ENCODE measurements at places on chromosomes 3 and 15.

DNA sequence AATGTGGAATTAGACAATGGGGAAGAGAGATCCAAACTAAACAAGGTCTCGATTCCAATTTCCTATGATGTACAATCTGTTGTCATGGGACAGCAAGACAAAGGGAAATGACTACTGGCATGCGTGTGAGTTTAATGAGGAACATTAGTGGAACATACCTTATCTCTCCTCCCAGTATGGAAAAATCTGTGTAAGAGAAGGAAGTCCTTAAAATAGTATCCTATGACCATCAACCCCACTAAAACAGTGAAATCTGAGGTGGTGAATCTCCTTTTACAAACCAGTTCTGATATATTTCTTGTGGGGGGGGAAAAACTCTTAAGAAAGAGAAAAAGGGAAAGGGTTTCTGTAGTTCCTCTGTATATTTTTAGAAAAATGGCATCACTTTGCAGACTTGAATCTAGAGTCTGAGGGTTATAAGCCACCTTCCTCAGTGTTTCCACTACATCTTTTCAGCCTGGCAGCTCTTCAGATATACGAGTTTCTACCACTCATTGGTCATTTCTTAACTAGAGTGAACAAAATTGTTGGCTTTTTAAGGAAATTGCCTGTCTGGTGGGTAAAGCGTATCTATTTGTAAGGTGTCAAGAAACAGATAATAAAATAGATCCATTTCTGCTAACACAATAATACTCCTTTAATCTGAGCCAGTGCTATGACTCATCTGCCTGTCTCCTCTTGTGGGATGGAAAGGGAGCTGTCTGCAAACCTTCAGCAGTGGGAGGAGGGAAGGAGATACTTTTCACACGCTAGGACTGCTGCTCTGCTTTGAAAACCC, 3.0 kb upstream of the TNFAIP8L3 start:
- DNase-seq, result no peak

- DNase-seq, result peak; percentile 40
Measured at GRCh38 chr15:60397772-60398445, at the start of gene ANXA2. Gene ANXA2 (minus strand): TSS chr15:60397986. CDS start chr15:60386075, 11,911 bp downstream.

DNA sequence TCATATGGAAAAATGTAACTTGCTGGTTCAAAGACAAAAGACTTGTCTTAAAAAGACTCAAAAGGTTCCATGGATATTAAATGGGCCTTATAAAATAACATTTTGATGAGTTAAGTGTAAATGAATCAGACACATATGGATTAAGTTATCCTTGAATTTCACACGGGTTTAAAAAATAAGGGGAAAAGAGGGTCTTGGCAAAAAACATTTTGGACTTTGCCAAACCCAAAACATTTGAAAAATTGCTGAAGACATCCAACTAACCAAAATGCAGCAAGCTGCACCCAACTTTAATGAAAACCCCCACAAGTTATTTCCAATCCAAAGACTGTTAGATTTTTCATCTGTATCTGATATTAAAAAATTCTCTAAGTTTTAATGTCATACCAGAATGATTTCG, 200.7 kb downstream of the MEIS2 start:
- DNase-seq, result no peak

- peak; percentile 66 for DNase-seq
Measured at GRCh38 chr15:85858586-85859375, 64.1 kb upstream of the KLHL25 start.

DNA sequence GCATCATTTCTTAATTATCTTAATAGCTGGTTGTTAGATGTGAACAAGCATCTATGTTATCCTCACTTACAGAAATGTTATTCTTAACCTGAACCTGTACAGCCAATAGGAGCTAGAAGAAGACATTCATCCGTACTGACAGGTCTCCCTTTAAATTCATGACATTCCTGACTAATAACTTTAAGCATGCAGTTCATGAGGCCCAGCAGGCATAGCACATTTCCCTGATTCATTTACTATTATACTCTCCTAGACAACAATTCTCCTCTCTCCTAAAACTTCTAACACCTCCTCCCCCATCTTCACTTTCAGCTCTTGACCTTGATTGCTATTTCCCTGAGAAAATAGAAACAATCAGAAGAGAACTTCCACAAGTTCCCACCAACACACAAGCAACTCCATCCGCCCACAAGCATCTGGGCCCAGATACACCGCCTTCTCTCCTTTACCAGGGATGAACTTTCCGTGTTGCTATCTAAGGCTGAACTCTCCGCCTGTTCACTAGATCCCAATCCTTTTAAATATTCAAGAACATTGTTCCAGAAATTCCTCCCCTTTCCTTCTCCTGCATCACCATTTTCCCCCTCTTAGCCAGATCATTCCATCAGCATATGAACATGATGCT, 62.9 kb upstream of the SPRED1 start:
- no peak for DNase-seq

- DNase-seq, result no peak
Measured at GRCh38 chr3:160676547-160677303, at the start of gene ARL14. Gene ARL14 (plus strand): TSS chr3:160677160. CDS start chr3:160677347, 187 bp downstream.

- DNase-seq, result no peak
Measured at GRCh38 chr15:66400351-66400774, 13.7 kb downstream of the MAP2K1 start.

DNA sequence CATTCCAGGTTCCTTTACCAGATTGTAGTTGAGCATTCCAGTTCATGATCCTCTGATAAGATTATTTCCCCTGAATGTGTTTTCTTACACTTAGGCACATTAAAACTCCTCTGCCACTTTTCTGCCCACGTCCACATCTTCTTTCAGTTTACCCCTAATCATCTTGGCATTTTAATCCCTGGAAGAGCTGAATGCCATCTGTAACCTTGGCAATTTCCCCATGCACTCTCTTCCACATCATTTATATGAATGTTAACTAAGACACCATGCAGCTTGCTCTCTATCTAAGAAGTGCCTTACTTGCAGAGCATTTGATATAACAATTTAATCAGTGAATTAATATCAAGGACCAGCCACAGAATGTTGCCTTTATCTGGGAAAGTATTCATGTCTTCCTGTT, 25.8 kb downstream of the TIMP4 start:
- no peak for DNase-seq

DNA sequence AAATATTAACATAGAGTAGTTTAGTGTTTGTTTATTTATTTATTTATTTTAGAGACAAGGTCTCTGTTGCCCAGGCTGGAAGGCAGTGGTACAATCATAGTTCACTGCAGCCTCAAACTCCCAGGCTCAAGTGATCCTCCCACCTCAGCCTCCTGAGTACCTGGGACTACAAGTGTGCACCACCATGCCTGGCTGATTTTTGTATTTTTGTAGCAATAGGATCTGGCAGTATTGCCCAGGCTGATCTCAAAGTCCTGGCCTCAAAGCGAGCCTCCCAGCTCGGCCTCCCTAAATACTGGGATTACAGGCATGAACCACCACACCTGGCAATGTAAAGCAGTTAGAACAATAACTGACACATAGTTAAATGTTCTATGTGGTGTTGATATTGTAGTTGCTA, 4.4 kb upstream of the ZNF148 start:
- DNase-seq, result no peak

- no peak for DNase-seq
Measured at GRCh38 chr3:56884387-56884786, 82.6 kb upstream of the ARHGEF3 start.

- DNase-seq, result no peak
Measured at GRCh38 chr3:172601066-172601832, 78.0 kb upstream of the TNFSF10 start.

GRCh38 chr3:152177757-152178156, 91.0 kb upstream of the MBNL1 start:
- DNase-seq, result no peak

DNA sequence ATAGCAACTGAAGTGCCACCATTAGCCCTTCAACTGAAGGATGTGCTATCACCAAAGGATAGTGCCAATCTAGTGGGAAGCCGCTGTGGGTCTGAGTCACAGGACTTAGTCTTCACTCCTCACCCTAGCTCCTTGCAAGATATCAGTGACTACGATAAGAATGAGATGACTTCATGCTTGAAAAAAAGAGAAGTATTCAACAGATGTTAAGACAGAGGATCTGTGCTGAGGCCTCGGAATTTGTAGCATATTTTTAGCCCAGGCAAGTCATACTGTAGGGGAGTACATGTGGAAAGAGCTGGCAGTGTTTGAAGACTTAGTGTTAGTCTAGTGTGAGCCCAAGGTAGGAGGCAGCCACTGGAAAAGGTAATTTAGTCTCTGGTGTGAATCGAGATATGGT, 270.7 kb upstream of the LRTM1 start:
- no peak for DNase-seq

DNA sequence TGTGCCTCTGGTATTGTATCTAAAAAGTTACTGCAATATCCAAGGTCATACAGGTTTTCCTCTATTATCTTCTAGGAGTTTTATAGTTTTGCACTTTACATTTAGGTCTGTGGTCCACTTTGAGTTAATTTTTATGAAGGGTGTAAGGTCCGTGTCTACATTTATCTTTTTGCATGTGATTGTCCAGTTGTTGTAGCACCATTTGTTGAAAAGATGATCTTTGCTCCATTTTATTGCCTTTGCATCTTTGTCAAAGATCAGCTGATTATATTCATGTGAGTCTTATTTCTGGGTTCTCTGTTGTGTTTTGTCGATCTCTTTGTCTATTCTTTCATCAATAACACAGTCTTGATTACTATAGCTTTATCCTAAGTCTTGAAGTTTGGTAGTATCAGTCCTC, 6.7 kb downstream of the CHRNA7 start:
- no peak for DNase-seq

DNA sequence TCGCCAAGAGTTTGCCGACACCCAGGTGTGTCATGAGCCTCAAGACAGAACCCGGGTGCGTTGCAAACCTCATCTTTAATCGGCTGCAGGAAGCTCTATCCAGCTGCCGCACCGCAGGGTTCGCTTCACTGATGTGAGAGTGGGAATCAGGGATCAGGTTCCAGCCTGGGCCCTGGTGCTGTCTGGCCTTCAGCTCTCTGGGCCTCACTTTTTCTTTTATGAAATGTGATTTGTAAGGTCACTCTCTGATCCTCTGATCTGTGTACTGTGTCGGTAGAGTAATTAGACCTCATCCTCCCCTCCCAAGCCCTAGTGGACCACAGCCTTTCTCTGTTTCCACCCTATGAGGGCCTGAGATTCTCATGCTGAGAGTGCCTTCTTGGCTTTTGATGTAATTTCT, 202.8 kb upstream of the UBE2E1 start:
- DNase-seq, result no peak

DNA sequence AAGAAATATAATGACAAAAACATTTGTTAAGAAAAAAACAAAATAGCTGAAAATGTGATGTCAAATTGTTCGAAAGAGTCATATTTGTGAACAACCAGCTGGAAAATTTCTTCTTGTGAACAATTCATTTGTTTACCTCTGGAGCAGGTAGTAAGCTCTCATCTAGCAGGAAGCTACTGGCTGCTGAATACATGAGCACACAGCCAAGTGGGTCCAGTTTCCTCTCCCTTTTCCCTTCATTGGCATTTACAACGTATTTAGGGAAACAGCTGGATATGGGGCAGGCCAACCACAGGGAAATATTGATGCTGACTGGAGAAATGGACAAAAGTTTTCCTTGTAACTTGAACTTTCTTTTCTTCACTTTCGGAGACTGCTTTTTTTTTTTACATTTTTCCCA, 1354.7 kb upstream of the EPHA6 start:
- no peak for DNase-seq

GRCh38 chr3:170760174-170760526, 109.8 kb downstream of the RPL22L1 start:
- DNase-seq, result no peak

- DNase-seq, result no peak
Measured at GRCh38 chr3:125589547-125590122, 5.7 kb downstream of the OSBPL11 start.

DNA sequence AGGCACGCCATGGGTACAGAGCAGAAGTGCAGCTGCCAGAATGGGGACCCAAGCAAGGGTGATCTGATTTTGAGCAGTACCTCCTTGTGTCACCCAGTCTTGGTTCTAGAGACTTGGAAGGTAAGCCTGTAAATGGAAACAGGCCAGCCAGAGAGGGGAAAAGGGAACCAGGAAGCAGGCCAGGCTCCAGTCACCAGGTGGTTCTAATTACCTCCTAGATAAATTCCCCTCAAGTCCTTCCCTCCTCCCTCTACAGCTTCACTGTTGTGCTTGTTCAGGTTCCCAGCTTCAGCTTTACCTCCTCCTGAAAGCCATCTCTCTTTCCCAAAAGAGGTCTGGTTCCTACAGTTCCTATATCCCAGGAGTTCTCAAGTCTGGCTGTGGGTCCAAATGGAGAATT, 58.8 kb upstream of the SLC7A14 start:
- no peak for DNase-seq

- DNase-seq, result no peak
Measured at GRCh38 chr15:61743345-61743909, 316.8 kb downstream of the VPS13C start.

GRCh38 chr3:167750272-167750971, 14.9 kb downstream of the SERPINI1 start:
- no peak for DNase-seq

DNA sequence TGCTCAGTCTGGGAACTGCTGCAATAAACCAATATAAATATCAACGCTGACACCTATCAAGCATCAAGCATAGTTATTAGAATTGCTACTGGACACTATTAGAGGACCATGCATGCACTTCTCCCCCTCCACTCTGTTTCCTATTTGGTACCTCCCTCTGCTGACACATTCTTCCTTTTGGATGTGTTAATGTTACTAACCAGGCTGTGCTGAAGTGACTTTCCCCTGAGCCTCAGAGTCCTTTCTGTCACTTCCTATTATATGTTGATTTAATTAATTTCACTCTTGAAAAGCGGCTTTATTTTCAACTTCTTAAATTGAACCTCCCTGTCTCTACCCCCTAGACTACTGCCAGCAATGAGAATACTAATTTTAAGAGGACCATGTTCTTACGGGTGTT, 379.1 kb downstream of the MCTP2 start:
- DNase-seq, result no peak

DNA sequence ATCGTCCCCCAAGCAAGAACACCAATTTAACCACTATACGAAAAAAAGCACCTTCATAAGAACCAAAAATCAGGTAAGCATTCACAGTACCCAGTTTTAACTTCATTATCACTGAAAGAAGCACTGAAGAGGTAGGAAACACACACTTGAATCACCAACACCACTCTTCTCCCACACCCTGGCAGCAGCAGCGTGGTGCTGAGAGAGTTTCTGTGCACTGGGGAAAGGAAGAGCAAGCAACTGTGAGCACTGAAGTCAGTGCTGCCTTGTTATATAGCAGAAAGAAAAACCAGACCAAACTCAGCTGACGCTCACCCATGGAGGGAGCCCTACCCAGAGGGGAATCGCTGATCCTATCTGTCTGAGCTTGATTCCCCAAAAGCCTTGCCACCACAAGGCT, 98.2 kb downstream of the DMXL2 start:
- no peak for DNase-seq

GRCh38 chr15:82139823-82140268, 94.0 kb upstream of the MEX3B start:
- peak; percentile 60 for DNase-seq

DNA sequence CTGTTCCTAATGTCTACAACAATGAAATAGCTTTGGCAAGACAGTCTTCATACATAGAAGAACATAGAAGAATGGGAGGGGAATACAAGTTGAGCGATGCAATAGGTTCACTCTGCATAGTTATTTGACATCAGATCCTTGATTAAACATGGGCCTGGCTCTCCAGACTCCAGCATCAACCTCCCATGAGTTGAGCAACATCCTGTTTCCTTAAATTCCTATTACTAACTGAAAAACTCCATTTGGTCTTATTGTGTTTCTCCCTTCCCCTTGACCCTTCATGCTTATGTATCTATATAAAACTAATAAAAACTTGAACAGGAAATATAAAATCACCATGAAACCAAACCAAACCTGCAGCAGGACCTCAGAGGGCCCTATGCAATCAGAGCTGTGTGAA, 304.5 kb upstream of the SATB1 start:
- no peak for DNase-seq

Measured in NCI-H2081 (cell line).